ENCODE measurements at places on chromosomes 7 and 10.
A peak's percentile ranks its signal among the peaks of the same experiment; 100 is the strongest.

- DNase-seq: no peak
Observed at GRCh38 chr7:99404977-99405320, 3.4 kb downstream of the PDAP1 start.

DNA sequence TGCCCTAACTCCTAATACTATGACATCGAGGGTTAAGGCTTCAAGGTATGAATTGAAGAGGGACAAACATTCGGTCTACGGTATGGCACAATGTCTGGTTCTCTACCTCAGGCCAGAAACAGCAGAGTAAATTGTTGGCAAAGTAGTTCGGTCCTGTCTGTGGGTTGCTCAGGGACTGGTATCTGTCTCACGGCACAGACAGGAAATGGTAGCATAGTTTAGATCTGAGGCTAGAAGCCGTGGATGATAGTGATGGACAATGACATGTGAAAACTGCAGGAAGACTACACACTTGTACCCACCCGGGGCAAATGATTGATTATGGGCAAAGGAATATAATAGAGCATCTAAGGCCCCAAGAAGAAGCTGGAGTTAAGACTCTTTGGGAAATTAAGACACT is 106.2 kb downstream of the TWIST1 start:
- DNase-seq: no peak

- no peak for DNase-seq
Observed at GRCh38 chr7:27453702-27454405, 208.8 kb downstream of the HIBADH start.

DNA sequence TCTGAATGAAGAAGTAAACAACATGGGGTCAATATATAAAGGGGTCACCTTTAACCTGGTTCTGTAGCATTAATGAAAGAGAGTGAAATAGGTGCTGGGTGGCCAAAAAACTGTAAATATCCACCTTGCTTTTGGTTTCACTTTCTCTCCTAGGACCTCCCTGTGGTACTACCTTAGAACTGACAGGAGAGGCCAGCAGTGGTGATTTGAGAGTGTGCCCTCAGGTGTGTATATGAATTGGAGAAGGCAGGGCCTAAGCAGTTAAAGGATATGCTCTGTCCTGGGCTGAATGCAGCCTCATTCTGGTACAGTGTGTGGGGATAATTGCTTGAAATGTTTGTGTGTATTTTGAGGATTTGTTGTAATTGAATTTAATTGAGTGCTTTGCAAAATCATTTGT is 62.0 kb downstream of the BBS9 start:
- no peak for DNase-seq

GRCh38 chr10:46074196-46074946 is 28.3 kb upstream of the MSMB start:
- no peak for DNase-seq

- DNase-seq: no peak
Observed at GRCh38 chr7:49703881-49704280, 69.6 kb upstream of the VWC2 start.

- no peak for DNase-seq
Observed at GRCh38 chr7:1943326-1943725, 273.2 kb downstream of the ELFN1 start.

DNA sequence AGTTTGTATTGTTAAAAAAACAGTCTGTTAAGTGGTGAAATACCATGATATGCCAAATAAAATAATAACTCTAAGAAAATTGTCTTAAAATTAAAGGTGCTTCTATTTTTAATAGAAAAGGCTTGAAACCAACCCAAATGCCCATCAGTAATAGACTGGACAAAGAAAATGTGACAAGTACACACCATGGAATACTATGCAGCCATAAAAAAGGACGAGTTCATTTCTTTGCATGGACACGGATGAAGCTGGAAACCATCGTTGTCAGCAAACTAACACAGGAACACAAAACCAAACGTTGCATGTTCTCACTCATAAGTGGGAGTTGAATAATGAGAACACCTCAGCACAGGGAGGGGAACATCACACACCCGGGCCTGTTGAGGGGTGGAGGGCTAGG is 7.1 kb downstream of the CNTNAP2 start:
- no peak for DNase-seq

DNA sequence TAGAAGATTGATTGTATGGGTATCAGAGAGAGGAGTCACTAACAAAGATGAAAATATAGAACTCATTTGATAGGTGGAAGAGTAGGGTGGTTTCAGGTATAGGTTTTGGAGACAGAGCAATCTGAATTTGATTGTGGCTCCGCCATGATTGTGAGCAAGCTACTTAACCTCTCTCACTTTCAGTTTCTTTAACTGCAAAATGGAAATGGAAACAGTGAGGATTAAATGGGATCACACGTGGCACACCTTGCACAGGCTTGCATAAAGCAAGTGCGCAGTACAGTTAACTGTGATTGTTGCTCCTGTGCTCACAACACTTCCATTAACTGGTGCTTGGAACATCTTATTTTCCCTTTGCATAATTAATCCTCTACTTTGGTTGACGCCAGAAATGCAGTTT is 54.9 kb downstream of the ATXN7L1 start:
- no peak for DNase-seq

GRCh38 chr10:123391275-123392028 is 237.2 kb downstream of the BUB3 start:
- DNase-seq: no peak

DNA sequence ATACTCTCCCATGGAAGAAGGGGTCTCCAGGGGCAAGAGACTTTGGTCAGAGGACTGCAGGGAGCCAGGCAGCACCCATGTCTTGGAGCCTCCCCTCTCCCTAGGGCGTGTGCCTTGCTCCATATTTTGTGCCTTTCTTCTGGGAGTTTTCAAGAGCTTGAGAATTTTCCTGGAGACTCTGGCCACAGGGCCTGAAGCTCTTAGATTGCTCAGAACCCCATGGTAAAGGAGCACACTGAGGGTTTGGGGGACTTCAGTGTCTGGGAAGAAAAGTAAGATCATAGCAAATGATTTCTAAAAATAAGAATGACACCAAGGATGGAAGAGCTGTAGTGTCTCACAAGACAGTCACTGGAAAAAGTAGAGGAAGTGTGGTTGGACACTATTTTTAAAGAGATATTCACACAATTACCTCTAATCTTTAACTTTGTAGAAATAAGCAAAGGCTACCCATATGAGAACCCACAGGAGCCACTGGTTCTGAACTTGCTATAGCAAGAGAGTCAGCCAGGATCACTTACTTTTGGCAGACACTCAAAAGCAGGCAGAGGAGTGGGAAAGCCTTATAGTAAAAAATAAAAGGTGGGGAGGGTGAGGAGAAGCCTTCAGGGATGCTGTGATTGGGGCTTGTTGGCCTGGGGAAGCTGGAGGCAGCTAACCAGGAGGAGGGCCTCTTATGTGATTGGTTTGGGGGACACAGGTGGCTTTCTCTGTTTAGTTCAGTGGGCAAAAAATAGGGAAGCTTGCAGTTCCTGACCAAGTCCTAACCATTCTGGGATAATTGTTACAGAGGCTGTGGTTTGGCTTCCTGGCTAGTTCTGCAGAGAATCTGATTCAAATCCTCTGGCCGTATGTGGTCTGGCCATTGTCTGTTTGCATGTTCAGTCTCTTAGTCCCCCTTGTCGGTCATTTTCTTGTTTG is 5.1 kb upstream of the CSGALNACT2 start:
- no peak for DNase-seq

DNA sequence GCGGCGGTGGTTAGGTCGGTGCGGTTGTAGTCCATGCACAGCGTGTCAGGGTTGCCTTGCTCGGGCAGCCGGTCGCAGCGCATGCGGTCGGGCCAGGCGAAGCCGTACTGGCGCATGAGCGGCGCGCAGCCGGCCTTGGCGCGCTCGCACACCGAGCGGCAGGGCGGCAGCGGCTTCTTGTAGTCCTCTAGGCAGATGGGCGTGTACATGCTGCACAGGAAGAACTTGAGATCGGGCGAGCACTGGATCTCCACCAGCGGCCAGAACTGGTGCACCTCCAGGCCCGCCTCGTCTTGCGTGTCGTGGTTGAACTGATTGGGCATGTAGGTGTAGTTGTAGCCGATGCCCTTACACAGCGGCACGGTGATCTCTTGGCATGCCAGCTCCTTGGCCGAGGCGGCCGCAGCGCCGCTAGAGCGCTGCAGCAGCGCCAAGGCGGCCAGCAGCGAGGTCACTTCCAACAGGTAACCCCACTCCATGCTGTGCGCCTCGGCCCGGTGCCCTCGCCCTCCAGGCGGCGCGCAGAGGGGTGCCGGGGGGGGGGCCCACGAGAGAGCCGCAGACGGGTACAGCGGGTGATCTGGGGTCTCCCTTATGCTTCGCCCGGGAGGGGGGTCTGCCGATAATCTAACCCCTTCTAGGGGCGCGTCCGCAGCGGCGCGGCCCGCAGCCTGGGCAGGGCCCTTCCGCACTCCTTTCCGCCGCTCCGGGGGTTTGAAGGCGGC is 983 bp downstream of the FZD8 start:
- DNase-seq: peak; percentile 73

- no peak for DNase-seq
Observed at GRCh38 chr10:105742184-105742583, 1101.1 kb downstream of the SORCS3 start.

GRCh38 chr7:373818-374705 is 84.1 kb downstream of the FOXL3 start:
- DNase-seq: no peak

DNA sequence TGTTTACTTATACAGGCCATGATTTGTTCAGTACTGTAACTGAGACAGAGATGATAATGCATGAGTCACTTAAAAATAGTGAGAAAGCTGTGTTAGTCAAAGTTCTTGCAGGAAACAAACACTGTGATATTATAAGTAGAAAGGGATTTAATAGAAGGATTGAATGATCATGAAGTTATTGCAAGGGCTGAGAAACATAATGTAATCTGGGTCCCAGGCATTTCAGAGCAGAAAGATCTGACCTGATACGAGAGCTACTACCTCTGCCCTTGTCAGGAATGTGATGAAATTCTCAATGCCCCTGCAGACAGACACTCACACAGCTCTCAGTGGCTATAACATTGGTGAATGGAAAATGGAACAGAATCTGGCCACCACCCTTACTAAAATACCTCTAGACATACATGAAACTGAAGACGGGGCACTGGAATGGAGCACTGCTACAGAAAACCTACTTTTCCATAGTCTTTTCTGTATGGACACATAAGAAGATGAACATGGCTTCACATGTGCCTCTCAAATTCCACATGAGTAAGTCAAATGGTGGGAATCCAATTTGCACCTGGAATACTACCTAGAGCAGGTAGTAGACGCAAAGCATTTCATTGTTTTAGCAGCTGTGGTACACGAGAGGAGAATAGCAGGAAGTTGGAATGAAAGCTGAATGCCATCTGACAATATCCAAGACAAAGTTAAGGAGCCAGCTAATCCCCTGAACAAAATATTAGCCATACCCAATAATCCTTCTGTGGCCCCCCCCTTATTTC is 19.1 kb upstream of the VWDE start:
- DNase-seq: no peak

DNA sequence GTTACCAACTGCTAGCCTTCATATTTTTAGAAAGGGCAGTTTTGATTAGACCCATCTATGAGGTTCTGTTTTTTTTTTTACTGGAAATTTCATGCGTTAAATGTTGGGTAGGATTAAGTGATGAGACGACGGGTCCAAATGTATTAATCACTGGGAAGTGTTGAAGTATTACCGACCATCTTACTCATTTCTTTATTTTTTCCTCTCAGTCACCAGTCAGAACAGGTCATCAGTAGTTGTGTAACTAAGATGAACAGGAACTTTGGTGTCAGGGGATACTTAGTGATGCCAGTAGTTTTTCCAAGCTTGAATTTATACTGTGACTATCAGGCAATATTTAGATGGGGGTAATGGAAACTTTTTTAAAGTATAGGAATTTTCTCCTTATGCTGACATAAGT is 14.2 kb downstream of the TFAM start:
- no peak for DNase-seq

GRCh38 chr10:68221196-68221595 is 10.7 kb downstream of the ATOH7 start:
- DNase-seq: no peak

GRCh38 chr7:115332691-115333090 is 410.8 kb downstream of the MDFIC start:
- DNase-seq: no peak
